ENCODE measurements at places on chromosomes 3 and 15. TPM values are rescaled to one million over a fixed set of nuclear protein-coding genes. Genes with fewer than 3 reads are reported as not detected.

- H3K36me3 ChIP-seq = peaks cover 2% of the 10 kb centered on the region
- no peak overlapping the region for H3K27ac ChIP-seq
- DNase-seq = no peak
Observed at GRCh38 chr3:195274259-195274966, 3.5 kb upstream of the XXYLT1 start.

DNA sequence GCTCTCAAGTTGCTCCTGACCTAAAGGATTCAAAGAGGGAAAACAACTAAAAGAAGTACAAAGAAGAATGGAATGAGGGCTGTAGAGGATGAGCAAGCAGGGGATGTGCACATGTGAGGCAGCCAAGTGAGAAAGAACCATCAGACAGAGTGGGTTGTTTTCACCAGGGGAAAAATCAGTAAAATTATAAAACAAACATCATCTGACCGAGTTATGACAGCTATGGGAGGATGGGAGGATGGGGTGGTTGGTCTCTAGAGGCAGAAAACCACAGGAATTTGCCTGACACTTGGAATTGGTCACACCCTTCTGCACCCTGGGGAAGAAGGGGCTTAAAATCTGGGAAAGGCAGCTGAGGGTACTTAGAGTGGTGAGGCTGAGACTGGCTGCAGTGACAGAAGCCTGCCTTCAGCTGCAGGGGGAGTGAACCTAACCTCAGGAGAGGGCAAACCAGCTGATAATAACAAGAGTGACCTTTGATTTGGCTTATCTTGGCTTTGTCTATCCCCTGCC, 10.1 kb downstream of the ARHGAP31 start:
- no peaks in the 10 kb centered on the region for H3K27me3 ChIP-seq
- H3K4me3 ChIP-seq = no peak overlapping the region
- H3K27ac ChIP-seq = peak overlapping the region; percentile 84
- H3K4me1 ChIP-seq = peaks cover 21% of the 10 kb centered on the region
- no peak for DNase-seq
- H3K36me3 ChIP-seq = peaks cover 13% of the 10 kb centered on the region

GRCh38 chr3:54714035-54714434, 213.8 kb downstream of the LRTM1 start:
- no peaks in the 10 kb centered on the region for H3K27me3 ChIP-seq
- H3K4me3 ChIP-seq = no peak overlapping the region
- H3K4me1 ChIP-seq = peaks cover 3% of the 10 kb centered on the region
- H3K36me3 ChIP-seq = no peaks in the 10 kb centered on the region
- H3K27ac ChIP-seq = no peak overlapping the region

DNA sequence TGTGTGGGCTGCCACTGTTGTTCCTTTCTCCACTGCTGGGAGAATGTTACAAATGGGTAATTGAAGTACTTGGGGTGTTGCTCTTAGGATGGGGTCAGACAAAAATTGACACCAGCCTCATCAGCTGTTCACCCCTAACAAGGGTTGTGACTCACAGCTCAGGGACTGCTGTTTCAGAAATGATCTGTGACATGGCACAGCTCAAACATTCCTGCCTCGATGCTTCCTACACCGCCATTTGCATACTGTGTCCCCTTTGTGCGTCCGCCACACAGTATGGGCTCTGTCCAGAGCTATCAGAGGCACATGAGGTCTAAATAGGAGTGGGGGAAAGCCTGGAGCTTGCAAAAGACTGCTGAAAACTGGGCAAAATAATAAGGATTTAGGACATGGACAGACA, 43.9 kb downstream of the CCNL1 start:
- H3K4me1 ChIP-seq = peaks cover under 1% of the 10 kb centered on the region
- no peak overlapping the region for H3K4me3 ChIP-seq
- no peak overlapping the region for H3K27ac ChIP-seq
- DNase-seq = no peak
- no peaks in the 10 kb centered on the region for H3K36me3 ChIP-seq

GRCh38 chr15:53811530-53811929, 52.1 kb upstream of the WDR72 start:
- H3K36me3 ChIP-seq = no peaks in the 10 kb centered on the region
- H3K4me1 ChIP-seq = peaks cover 5% of the 10 kb centered on the region
- H3K27ac ChIP-seq = no peak overlapping the region
- no peaks in the 10 kb centered on the region for H3K27me3 ChIP-seq

- no peak for DNase-seq
- no peaks in the 10 kb centered on the region for H3K27me3 ChIP-seq
- no peaks in the 10 kb centered on the region for H3K4me1 ChIP-seq
- H3K4me3 ChIP-seq = no peak overlapping the region
Observed at GRCh38 chr15:40600956-40601355, 6.9 kb downstream of the KNL1 start.

The SLC28A2 gene
- total RNA-seq = not detected

The CORO2B gene
- total RNA-seq = 2.9 TPM

All from muscle of leg (tissue), 16 donors.